ENCODE measurements at places on chromosomes 2 and 18.

- no peak for DNase-seq
These were observed 236.8 kb downstream of the DYSF start for GRCh38 chr2:71689968-71690834.

- no peak for DNase-seq
These were observed 72.7 kb downstream of the MARCHF4 start for GRCh38 chr2:216299588-216299987.

DNA sequence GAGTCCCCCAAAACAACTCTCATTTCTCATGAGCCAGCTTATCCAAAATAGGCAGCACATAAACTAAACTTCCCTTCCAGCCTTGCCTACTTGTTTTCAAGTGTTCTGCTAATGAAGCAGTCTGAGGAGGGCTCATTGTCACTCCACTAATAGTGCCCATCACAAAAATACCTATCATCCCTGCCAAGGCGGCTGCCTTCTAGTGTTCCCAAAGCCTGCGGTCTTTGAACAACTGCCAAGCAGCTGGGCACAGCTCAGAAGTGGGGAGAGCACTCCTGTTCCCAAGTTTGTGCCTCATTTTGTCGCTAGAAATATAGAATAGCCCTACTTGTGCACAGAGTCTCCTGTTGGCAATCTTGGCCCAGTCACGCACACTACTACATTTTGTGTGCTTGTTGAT is 50.3 kb downstream of the DTNA start:
- no peak for DNase-seq

DNA sequence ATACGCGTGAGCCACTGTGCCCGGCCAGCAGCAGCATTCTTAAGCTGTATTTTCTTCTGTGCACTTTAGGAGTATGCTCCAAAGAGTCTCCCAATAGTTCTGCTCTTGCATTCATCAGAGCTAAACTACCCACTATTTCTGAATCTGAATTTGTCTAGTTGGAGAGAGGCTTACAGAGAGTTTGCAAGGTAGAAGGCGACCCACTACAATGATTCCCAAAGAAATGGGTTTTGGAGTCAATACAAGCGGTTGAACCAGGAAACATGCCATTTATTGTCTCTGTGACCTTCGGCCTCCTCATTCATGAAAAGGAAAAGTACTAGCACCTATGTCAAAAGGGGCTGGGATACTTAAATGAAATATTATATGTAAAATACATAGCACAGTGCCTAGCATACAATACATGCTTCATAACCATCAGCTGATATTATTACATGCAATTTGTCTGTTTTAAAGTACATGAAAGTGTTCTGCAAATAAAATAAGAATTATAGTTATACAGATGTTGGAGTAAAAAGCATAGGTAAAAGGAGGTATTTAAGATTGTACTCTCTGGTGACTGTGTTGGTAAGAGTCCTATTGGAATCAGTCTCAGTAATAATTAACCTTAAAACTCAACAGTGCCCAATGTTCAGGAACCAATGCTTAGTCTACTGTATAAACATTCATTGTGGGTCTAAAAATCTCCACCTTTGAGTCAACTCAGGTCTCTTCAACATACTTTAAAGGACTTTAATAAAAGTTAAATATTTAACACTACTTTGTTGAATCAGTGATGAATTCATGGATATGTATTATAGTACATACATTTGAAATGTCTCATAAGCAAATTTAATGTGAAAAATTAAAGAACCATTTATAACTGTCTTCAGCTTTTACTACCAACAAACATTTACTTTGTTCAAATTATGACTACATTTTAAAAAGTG is 89.8 kb upstream of the GRB14 start:
- DNase-seq, result no peak

GRCh38 chr2:56985609-56986008 is 801.8 kb downstream of the CCDC85A start:
- no peak for DNase-seq

DNA sequence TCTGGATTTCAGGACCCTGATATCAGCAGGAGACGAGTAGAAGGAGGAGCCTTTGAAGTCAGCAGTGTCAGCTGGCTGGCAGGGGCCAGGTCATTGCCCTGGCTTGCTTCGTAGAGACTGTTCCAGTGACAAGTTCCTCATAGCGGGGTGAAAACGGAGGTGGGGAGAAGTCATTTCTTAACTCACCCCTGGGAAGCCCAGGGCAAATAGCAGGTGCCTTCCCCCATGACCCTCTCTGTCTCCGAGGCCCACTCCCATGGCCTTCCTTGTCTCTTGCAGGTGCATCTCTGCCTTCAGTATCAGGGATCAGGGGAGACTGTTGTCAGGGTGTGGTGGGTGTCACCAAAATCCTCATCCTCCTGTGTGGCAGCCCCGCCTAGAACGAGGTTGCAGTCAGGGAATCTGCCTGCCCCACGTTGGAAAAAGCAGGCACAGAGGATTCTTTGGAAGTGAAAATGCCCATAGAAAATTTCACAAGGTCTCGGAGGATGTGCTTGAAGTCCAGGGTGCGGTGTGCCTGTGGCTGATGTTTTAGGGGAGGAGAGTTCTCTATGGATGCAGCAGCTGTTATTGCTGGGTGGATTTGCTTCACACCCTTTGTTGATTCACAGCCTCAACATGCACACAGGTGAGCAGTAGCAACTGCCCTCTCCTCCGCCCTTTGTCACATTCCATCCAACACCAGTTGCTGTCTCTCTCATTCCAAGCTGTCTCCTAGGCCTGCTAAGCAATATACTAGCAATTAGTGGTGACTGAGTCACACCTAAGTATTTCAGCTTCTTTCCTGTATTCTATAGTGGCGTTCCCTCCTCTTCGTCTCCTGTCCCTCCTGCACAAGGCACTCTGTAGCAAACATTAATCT is 142.6 kb upstream of the FHL2 start:
- DNase-seq, result no peak

- no peak for DNase-seq
These were observed 1898.4 kb upstream of the CELF4 start for GRCh38 chr18:39464006-39464405.

DNA sequence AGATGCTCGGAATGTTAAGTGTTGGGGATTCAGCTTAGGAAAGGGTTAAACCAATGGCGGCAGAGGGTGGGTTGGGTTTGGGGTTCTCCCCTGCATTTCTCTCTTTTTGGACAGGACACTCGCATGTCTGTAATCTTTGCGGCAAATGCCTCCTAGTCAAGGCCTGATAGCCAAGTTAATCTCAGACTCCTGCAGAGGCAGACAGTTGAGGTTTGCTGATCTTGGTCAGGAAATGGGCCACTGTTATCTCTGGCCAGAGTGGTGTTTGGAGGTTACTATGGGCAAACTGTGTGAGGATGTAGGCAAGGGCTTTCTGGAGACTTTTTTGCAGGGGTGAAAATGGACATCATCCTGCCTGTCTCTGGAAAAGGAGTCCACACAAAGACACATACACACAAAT is 188.8 kb downstream of the SETBP1 start:
- DNase-seq, result no peak

DNA sequence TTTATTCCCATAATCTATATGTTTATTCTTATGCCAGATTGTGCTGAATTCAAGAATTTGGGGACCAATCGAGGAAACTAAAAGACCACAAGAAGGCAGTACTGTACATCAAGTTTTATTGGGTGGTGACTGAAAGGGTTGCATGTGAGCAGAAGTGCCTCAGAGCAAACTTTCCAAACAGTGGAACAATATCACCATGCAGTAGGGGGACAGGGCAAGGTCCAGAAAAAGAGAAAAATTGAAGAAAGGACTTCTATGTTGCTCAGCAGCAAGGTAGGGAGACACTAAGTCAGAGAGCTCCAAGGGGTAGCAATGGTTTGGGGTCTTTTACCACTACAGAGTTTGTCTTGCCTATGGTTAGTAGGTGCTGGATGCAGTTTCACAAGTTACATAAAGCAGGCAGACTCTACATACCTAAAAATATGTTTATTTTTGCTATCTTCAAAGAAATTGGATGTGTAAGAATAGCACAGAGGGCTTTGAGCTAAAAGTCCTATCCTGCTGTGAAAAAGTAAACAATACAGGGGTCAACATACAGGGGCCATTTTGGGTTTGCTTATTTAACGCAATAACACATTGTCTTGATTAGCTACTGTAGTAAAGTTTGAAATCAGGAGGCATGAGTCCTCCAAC is 43.8 kb upstream of the ZBTB14 start:
- no peak for DNase-seq

DNA sequence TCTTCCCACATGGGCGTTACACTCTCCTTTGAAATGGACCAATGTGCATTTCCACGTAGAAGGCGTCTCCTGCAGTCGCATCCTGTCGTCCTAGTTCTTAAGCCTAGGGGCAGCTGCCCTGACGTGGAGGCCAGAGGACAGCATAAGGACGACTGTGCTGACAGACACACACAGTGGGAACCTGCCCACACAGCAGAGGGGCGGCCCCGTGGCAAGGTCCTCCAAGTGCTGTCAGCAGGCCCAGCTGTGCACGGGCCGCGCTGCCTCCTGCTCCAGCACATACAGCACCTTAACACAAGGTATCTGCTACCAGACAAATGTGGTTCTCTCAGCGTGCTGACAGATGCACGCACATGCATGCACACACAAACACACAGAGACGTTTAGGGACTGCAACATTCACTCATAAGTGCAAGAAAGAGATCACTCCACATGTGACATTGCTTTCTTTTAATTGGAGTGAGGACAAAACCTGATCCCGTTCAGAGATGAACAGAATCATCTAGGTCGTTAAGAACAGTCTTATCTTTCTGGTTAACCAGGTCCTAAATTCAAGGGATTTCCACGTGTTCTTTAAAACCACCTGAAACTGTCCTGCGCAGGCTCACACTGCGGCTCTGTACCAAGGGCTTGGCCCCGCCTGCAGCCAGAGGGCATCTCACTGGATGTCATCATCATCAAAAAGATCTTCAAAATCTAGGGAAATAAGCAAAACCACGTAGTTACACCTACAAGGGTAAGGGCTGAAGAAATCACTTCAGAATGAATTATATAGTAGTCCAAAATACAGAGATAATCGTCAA is 5.5 kb downstream of the COPS9 start:
- DNase-seq, result no peak

DNA sequence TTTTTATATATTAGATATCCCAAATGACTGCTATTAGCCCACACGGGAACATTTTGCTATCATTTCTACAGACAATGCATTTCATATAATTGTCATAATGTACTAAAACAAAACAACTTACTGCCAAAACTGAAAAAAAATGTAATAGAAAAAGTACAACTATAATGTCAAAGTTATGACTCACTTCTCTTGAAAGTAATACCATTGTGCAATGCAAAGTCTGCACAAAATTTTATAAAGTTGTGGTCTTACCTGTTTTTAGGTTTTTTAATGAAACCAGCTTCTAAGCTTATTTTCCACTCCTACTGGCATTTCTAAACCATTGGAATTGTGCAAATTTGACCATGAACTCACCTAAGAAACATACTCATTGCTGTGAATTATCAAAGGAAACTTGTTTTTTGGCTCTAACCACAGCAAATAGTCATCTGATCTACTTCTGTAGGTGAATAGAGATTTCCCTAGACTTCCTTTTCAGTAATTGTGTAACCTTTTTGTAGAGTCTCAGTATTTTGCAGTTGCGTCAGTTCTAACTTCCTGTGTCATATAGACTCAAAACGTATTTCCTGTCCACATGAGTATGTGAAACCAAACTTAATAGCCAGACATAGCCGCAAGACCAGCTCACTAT is 31.9 kb upstream of the TFPI start:
- no peak for DNase-seq

DNA sequence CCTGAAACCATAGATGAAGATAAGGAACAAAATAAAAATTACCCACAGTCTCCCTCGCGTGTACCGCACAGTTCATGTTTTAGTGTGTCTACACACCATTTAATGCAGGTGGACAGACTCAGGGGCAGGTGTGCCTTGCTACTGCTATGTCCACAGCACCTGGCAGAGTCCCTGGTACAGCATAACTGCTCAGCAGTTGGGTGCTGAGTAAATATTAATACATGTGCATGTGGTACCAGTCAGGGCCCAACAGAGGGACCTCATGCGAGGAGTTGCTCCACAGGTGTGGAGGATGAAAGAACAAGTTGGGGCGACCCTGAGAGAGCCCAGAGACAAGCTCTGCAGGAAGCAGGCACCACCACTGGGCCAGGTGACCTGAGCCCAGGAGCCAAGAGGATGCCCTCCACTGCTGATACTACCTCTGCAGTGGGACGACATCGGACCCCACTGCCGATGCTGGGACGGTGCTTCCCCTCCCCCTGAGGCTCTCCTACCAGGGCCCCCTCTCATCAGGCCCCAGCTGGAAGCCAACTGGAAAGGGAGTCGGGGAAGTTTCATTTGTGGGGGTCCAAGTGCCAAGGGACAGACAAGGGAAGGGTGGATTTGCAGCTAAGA is 100.8 kb downstream of the NEDD4L start:
- no peak for DNase-seq

GRCh38 chr2:157838442-157839161 is 37.5 kb downstream of the ACVR1 start:
- no peak for DNase-seq

GRCh38 chr2:207787017-207787416 is 17.3 kb upstream of the FZD5 start:
- no peak for DNase-seq

GRCh38 chr18:9172506-9173127 is 36.0 kb downstream of the ANKRD12 start:
- no peak for DNase-seq

- no peak for DNase-seq
These were observed 176.7 kb downstream of the MYO1B start for GRCh38 chr2:191421950-191422349.

- no peak for DNase-seq
These were observed 13.4 kb downstream of the ARHGAP15 start for GRCh38 chr2:143142598-143142997.

All from activated CD4-positive, CD25-positive, alpha-beta regulatory T cell (primary cell).